CD4-positive, alpha-beta T cell treated with Interleukin-4 for 4 hours (primary cell): ENCODE measurements at places on chromosomes 12 and 14.

GRCh38 chr12:110548678-110549077 is 34.4 kb downstream of the PPTC7 start:
- no peak for DNase-seq

DNA sequence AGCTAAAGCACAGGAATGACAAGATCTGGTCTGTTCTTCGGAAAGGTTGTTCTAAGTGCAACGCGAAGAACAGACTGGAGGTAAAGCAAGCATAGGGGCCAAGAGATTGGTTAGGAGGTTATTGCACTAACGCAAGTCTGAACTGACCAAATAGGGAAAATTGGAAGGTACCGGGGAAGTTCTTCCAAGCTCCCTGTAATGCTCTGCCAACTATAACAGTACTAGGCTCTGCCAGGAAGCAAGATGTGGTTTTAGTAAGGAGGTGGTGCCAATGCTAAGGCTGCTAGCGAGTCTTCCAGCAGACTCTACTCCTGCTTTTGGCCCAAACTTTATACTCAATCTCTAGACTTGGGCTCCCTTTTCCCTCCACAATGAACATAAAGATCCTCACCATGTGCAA is 138.6 kb downstream of the PAWR start:
- DNase-seq = no peak

GRCh38 chr12:69623970-69624369 is 13.3 kb upstream of the LRRC10 start:
- DNase-seq = no peak

- DNase-seq = no peak
Observed at GRCh38 chr14:93548102-93548843, 117.5 kb downstream of the UNC79 start.

GRCh38 chr12:105047308-105047707 is 37.0 kb downstream of the ALDH1L2 start:
- DNase-seq = no peak

- DNase-seq = no peak
Observed at GRCh38 chr14:33642080-33642479, 308.8 kb downstream of the EGLN3 start.

GRCh38 chr14:52111583-52111982 is 42.7 kb upstream of the NID2 start:
- no peak for DNase-seq

DNA sequence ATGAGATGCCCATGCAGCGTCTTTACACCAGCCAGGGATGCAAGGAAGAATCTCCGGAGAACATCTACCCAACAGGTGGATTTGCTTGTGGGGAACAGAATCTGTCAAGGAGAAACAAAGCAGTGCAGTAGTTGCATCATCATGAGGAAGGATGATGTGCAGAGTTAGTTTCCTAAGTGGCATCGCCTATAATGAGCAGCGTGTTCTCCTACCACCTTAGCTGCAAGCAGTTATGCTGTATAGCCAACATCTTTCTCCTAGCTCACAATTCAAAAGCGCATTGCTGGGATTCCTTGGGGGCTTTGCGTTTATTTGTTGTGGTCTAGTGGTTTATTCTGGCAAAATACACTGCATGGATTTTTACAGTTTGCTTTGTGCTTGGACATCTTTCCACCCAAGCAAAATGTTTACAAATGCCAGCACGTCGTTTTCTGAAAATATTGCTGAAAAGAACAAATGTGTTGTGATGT is 233.0 kb downstream of the RGS6 start:
- no peak for DNase-seq

- DNase-seq = no peak
Observed at GRCh38 chr12:5556033-5556614, 124.2 kb downstream of the NTF3 start.

GRCh38 chr12:13979772-13980378 is 1.5 kb downstream of the GRIN2B start:
- DNase-seq = no peak

DNA sequence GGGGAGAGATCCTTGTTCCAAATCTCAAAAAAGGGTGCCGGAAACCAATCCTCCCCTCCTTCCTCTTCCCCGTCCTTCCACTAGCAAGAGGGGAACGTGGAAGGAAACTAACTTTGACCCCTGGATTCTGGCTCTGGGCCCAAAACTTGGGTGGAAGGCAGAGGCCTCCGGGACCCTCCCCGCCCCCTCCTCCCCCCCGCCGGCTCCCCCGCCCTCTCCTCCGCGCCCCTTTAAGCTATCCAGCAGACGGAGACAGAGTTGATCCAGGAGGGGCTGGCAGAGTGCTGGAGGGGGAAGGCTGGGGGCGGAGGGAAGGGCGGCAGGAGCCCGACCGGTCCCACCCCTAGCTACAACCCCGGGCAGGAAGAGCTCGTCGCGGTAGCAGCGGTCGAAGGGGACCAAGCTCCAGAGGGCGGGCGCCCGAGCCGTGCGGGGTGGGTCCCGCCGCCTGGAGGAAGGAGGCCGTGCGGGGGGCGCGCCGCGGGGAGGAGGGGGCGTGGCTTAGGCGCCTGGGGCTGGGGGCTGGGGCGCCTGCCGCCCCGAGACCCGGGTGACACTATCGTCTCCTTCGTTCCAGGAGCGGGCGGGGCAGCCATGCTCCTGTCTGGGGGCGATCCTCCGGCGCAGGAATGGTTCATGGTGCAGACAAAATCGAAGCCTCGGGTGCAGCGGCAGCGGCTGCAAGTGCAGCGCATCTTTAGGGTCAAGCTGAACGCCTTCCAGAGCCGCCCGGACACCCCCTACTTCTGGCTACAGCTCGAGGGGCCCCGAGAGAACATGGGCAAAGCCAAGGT is at the start of gene NYNRIN:
NYNRIN (plus strand) TSS at position 351 of the 794 bp plus-strand sequence; CDS start at position 595, 244 bp downstream.
- peak; percentile 8 for DNase-seq

GRCh38 chr12:56718149-56718548 is 7.0 kb downstream of the NACA start:
- no peak for DNase-seq

GRCh38 chr14:54189748-54190354 is 207.0 kb upstream of the CDKN3 start:
- DNase-seq = no peak

DNA sequence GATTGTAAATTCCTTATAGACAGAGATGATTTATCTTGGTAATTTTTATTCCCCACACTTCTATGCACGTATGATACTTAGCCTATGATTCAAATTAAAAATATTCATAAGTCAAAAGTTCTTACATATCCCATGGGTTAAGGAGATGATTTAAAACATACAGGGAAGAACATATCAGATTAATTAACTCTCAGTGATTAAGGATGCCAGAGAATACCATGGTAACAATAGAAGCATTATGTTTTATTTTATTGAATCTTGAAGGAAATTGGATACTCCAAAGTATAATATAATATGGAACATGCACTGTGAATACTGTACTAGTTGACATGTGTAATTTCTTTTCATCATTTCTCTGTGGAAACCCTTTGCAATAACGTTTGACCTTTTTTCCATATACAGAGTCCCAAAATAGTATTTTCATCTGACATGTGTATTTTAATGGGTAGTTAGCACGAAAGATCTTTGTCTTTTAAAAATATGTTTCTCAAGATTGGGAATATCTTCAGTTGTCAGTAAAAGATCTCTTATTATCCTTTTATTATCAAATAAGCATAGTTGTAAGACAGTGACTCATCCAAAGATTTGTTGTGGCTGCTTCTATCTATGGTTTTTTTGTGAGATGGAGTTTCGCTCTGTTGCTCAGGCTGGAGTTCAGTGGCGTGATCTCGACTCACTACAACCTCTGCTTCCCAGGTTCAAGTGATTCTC is 166.7 kb downstream of the RAD51B start:
- DNase-seq = no peak

- DNase-seq = peak; percentile 18
Observed at GRCh38 chr12:24814379-24815113, 134.4 kb downstream of the BCAT1 start.

DNA sequence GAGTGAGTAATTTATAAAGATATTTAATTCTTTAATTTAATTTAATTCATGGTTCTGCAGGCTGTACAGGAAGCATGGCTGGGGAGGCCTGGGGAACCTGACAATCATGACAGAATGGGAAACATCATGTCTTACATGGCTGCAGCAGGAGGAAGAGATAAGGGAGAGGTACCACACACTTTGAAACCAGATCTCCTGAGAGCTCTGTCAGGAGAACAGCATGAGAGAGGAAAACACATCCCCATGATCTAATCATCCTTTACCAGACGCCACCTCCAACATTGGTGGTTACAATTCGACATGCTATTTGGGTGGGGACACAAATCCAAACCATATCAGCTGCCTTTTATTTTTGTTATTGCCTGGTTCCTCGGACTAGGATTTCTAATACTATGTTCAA is 928.6 kb downstream of the TMEM121 start:
- DNase-seq = no peak

- DNase-seq = no peak
Observed at GRCh38 chr12:103908877-103909276, 21.3 kb upstream of the HSP90B1 start.

DNA sequence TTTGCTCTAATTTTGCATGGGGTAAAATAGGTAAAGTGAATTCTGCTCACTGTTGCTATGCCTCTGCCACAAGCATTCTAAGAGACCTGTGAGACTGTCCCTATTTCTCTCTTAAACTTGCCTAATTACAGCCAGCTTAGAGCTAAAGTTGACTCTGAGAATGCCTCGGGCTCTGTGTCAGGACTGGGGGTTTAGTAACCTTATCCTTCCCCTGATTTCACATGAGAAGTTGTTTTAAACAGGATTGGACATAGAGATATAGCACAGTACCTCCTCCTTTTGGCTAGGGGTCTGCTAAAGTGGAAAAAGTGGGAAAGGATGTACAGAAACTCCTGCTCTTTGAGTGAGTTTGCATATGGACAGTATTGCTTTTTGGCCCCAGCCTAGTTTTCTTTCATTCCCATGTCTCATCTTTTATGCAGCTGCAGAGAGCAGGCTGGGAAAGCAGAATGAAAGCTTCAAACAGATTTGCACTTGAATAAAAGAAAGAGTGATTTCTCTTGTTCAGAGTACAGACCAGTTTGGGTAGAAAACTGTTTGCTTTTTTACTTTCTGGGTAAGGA is 122.0 kb downstream of the RAD51B start:
- no peak for DNase-seq

DNA sequence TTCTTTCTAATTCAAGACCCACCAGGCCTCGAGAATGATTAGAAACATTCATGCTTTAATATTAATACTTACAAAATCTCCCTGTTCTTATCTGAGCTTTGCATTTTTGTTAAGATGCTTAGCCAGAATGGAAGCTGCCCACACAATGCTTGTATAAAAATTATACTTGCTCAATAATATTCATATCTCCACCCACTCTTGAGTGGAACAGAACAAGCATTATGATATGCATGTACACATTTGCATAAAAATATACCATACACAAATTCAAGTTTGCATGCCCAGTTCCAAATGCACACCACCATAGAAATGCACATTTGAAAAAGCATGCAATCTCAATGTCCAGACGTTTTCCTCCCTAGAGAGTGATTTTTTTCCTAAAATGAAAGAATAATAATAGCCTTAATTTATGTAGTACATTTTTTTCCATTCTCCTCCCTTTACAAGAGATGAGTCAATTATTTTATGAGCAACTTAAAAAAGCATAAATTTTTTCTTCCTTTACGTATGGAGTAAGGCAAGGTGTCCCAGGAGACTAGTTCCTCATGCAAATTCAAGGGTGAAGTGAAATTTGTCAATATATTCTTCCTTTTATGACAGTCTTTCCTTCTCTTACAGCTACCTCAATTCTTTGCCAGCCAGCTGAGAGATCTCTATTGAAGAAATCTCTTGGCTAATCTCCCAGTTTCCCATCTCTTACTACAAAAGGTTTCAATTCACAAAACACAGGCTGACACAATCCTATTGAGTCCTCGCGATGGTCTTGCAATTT is 313.1 kb upstream of the GARIN6 start:
- DNase-seq = no peak

DNA sequence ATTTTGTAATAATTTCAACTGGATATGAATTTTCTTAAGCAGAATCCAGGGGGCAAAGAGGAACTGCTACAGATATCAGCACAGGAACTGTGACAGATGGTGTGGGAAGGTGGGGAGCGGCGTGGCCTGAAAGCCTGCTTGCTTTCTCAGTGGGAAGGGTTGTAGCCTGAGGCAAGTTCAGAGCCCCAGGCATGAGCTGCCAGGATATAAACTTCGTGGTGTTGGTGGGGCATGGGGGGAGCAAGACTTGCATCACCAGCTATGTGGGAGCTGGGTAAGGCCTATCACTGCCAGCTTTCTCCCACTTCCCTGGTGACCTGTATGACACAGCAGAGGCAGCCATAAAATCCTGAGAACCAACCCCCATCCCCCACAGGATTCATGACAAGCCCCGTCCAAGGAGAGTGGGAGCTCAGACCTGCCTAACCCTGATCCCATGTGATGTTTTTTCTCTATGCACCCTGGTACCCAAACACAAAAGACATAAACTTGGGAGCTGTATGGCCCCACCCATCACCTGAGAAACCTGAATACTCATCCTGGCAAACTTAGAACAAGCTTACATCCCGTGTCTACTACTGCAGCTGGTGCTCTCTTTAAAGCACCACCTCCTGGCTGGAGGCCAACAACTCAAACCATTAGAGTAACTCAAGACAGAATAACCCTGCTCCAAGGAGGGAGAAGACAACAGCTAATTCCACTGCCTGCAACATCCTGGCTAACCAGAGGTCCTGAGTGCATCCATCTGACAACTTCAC is 16.5 kb downstream of the CLEC1A start:
- DNase-seq = no peak

DNA sequence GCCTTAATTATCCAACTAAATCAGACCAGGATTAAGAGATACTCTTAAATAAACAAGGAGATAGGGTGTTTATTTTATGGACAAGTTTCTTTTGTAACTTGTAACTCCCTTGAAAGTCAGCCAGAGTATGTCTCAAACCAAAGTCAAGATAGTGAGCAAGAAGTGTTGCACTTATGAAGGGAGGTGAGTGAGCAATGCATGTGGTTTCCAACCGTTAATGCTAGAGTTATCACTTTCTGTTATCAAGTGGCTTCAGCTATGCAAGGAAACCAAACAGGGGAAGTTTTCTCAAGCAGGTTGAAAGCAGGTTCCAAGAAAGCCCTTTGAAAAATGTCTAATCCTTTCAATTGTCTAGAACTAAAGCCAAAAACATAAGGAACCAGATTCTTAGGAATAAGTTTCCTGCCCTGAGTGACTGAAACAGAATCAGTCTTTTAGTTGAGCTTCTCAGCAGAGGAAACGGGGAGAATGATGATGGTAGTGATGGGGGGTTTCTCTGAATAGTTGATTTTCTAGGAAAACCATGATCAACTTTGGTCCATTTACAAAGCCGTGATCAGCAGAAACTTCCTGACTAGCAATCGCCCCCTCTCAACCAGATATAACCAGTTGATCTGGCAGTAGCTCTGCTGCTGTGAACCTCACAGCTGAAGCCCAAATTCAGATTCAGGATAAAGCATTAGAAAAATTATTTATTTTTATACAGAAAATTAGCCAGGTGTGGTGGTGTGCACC is 128.4 kb downstream of the DAD1 start:
- no peak for DNase-seq
